8988T (cell line): ENCODE measurements at places on chromosomes 1 and 21.
A peak's percentile ranks its signal among the peaks of the same experiment; 100 is the strongest.

DNA sequence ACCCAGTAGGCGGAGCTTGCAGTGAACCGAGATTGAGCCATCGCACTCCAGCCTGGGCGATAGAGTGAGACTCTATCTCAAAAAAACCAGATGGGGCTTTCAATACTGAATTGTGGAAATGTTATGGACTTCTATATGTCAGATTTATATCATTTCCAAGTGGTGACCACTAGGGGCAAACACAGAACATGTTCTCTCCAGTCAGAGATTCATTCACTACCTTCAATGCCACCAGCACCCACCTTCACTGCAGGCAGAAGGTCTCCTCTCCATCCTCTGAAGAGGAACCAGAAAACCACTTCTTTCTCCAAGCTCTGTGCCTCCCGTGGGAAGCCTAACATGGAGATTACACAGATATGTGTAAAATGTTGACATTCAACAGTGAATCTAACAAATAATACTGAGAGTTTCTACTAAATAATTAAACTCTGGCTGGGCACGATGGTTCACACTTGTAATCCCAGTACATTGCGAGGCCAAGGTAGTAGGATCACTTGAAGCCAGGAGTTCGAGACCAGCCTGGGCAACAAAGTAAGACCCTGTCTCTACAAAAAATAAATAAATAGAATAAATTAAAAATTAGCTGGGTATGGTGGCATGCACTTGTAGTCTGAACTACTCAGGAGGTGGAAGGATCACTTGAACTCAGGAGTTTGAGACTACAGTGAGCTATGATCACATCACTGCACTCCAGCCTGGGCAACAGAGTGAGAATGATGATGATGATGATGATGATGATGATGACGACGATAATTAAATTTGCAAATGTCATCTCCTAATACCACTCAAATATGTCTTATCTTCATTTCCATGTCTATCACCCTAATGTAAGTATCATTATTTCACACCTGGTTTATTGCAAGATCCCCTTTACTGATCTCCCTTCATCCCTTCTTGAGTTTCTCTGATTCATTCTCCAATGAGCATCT is 151.1 kb downstream of the ZNF281 start:
- DNase-seq, result peak; percentile 19

GRCh38 chr1:99755664-99756063 is 10.8 kb downstream of the FRRS1 start:
- DNase-seq, result no peak

GRCh38 chr1:20913242-20913641 is 126.1 kb upstream of the HP1BP3 start:
- no peak for DNase-seq

- DNase-seq, result no peak
These were observed 103.7 kb upstream of the DPT start for GRCh38 chr1:168832661-168833060.

GRCh38 chr1:47232187-47232874 is at the start of gene TAL1:
TAL1 (minus strand) TSS chr1:47232225; CDS start chr1:47225888, 6,337 bp downstream.
- DNase-seq, result no peak

DNA sequence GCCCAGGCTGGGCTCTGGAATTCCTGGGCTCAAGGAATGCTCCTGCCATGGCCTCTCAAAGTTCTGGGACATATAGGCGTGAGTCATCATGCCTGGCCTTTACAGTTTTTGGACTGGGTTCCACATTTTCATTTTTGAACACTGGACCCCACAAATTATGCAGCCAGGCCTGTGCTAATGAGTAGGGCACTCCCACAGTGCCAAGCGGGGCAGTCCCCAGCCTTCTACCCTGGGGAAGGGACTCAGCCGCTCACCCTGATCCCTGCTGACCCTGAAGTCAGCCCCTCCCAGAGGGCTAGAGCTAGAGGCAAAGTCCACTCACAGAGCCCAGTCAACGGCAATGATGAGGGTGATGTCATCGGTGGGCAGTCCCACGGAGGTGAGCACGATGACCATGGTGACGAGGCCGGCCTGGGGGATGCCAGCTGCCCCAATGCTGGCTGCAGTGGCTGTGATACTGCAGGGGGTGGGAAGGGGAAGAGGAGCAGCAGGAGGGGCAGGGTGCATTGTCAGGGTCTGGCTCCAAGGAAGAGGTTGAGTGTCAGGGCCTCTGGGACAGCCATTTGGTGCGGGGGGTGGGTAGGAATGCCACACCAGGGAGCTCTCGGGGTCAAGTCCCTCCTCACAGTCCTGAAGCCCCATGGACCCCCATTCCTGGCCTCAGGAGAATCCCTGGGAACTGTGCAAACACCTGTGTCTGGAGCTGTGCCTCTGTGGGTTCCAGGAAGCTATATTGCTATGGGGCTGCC is 27.6 kb downstream of the PODN start:
- no peak for DNase-seq

DNA sequence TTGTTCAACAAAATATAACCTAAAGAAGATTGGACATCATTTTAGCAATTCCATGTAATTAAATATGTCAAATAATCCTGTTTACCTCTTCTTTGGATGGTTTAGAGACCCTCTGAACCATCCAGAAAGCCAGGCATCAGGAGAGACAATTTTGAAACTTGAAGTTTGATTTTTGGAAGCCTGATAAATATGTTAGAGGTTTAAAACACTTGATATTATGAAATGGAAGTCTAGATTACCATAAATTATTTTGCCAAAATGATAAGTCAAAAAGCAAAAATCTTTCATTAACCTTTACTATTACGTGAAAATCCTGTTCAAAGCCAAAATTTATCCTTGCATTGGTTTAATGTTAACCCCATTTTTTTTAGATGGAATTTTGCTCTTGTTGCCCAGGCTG is 43.5 kb downstream of the CCDC30 start:
- no peak for DNase-seq

DNA sequence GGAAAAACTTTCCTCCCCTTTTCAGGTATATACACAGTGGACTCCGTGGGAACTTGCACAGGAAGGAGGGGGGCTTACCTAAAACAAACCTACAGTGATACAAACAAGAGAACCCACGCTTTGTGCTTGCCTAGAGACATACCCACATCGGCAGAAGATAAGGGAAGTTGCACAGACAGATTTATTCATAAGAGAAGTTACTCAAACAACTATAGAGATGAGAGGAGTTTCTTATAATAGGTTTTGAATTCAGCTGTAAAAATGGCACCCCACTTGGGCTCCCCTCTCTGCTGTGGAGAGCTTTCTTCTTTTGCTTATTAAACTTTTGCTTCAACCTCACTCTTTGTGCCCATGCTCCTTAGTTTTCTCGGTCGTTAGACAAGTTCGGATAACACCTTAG is 1.8 kb upstream of the DUSP12 start:
- no peak for DNase-seq

DNA sequence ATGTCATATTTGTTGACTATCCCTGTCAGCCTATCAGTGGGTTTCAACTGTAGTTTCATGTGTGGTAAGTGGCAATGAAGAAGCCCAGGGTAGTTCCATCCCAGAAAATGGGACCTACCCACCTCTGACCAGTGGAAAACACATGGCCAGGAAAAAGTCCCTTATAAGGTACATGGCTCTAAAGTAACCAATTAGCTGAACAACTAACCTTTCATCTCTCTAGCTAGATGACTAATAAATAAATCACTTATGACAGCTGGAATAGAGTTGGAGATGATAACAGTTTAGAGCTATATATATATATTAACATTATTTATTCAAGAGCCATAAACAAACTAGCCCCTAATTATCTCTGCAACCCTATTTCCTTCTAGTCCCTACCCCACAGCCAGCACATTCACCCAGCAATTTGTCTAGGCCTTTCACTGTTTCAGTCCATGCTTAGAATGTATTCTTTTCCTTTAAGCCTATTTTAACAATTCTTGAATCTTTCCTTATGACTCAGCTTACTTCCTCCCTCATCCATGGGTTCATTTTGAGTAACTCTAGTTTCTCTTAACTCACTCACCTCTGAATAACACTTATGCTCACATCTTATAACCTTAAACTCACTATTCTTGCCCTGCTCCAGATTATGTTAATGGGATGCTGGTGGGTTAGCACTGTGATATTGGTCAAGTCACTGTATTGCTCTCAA is 83.7 kb downstream of the TNFSF18 start:
- DNase-seq, result no peak

DNA sequence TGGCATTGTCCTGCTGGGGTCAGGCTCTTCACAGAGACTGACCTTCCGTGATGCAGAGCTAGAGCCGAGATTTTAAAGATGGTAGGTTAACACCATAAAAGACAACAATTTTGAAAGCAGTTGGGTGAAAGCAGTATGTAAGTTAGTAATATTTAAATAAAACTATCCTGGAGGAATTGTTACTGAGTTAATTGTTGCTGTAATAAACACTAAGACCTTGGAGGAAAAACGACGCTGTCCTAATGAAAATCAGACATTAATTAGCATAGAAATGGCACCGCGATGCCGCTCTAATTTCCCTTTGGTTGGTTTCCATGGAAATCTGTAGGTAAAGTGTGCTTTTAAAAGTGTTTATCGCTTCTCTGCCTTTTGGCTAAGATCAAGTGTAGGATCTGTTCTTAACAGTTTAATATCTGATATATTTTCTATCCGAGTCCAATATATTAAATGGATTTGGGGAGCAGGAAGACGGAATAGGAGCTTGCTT is 745 bp upstream of the ANP32E start:
- peak; percentile 45 for DNase-seq

DNA sequence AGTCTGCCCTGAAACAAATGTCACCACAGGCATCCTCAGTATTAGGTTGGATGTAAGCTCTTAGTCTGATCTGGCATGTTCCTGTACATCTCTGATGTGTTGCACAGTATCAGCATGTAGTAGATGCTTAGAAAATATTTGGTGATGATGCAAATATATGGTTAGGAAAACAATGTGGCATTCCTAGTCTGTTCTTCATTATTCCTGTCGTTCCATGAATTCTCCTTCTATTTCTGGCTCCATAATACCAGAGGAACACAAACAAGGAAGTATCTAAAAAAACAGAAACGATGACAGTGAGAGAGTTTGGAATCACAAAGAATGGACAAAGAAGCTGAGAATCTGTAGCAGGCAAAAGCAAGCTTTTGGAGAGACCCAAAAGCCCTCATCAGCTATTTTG is 236.6 kb downstream of the HHAT start:
- DNase-seq, result no peak
